ENCODE measurements at places on chromosomes 7 and 10. TPM values are rescaled to one million over a fixed set of nuclear protein-coding genes. Genes with fewer than 3 reads are reported as not detected.

Gene RSBN1L
- total RNA-seq = 10.5 TPM

Gene CTTNBP2
- total RNA-seq = 0.21 TPM

Gene NEUROD6
- not detected for total RNA-seq

Gene CD36
- not detected for total RNA-seq

Gene CAV2
- total RNA-seq = 209 TPM

Gene UBTD1
- 21.1 TPM for total RNA-seq

Gene PRLHR
- not detected for total RNA-seq

Gene TEX36
- not detected for total RNA-seq

Gene ENO4
- total RNA-seq = 0.35 TPM

Gene SGPL1
- total RNA-seq = 27.3 TPM

Gene TMEM270
- 0.17 TPM for total RNA-seq

Gene ADCK2
- 20.7 TPM for total RNA-seq

Gene VGF
- 20.1 TPM for total RNA-seq

Gene OR6V1
- not detected for total RNA-seq

Gene AKR1C8
- total RNA-seq = not detected

Gene NUTM2E
- 0.43 TPM for total RNA-seq

Gene CUBN
- 0.06 TPM for total RNA-seq

Gene PWWP2B
- total RNA-seq = 18.4 TPM

Gene TSPAN33
- 6.2 TPM for total RNA-seq

Gene CFAP69
- 2.0 TPM for total RNA-seq

Gene C7orf57
- total RNA-seq = 0.32 TPM

Gene CHAT
- not detected for total RNA-seq

Gene NPTX2
- 0.12 TPM for total RNA-seq

Gene ITPRID1
- total RNA-seq = not detected

Gene UTF1
- total RNA-seq = not detected

Gene DKK1
- 408 TPM for total RNA-seq

Gene ZNF25
- total RNA-seq = 1.7 TPM

Gene EN2
- total RNA-seq = 0.83 TPM

Gene TSPAN15
- 102 TPM for total RNA-seq

Gene MRPS24
- 250 TPM for total RNA-seq

Gene PDZD7
- 1.1 TPM for total RNA-seq

Gene TAC1
- total RNA-seq = not detected

Gene MINDY4
- 2.3 TPM for total RNA-seq

Gene WEE2
- total RNA-seq = not detected
